Ammon's horn (tissue), 1 donor: ENCODE measurements at places on chromosomes 1 and 21.

- DNase-seq, result no peak
Observed at GRCh38 chr1:111819566-111820263, 64.0 kb downstream of the DDX20 start.

GRCh38 chr1:220921498-220921897 is 42.3 kb downstream of the HLX start:
- no peak for DNase-seq

GRCh38 chr1:54378157-54378873 is 27.9 kb downstream of the SSBP3 start:
- DNase-seq, result peak; percentile 47

DNA sequence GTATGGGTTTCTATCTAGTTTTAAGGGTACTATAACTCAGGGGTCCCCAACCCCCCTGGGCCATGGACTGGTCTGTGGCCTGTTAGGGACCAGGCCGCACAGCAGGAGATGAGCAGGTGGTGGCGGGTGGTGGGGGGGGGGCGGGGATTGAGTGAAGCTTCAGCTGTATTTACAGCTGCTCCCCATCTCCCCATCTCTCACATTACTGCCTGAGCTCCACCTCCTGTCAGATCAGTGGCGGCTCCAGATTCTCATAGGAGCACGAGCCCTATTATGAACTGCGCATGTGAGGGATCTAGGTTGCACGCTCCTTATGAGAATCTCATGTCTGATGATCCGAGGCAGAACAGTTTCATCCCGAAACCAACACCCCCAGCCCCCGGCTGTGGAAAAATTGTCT is 95.1 kb upstream of the SLC45A1 start:
- DNase-seq, result no peak

- no peak for DNase-seq
Observed at GRCh38 chr21:27519361-27519760, 552.5 kb upstream of the ADAMTS5 start.

DNA sequence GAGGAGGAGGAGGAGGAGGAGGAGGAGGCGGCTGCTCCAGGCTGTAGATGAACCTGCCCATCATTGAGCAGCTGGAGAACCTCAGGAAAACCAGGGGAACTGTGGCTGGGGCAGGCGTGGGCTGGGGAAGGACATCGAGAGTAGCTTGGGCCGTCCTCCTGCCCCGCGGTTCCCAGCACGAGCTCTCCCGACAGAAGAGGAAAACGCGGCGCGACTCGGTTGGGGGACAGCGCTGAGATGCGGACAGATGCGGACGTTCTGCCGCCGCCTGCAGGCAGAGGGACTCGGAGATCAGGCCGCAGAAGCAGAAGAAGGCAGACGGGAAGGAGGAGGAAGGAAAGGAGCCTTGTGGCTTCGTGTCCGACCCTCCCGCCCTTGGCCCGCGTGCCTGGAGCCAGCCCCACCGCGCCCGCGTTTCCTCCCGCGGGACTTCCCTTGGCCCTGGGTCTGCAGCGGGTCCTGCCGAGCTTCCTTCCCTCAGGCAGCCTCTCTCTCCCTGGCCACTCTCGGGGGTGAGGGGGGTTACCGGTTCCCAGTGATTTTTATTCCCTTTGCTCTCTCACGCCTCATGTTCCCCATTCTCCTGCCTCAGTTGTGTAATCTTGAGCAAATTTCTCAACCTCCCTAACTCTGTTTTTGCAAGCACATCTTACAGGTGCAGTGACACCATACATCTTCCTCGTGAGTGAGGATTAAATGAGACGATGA is 1.7 kb upstream of the TNFRSF9 start:
- peak; percentile 72 for DNase-seq

DNA sequence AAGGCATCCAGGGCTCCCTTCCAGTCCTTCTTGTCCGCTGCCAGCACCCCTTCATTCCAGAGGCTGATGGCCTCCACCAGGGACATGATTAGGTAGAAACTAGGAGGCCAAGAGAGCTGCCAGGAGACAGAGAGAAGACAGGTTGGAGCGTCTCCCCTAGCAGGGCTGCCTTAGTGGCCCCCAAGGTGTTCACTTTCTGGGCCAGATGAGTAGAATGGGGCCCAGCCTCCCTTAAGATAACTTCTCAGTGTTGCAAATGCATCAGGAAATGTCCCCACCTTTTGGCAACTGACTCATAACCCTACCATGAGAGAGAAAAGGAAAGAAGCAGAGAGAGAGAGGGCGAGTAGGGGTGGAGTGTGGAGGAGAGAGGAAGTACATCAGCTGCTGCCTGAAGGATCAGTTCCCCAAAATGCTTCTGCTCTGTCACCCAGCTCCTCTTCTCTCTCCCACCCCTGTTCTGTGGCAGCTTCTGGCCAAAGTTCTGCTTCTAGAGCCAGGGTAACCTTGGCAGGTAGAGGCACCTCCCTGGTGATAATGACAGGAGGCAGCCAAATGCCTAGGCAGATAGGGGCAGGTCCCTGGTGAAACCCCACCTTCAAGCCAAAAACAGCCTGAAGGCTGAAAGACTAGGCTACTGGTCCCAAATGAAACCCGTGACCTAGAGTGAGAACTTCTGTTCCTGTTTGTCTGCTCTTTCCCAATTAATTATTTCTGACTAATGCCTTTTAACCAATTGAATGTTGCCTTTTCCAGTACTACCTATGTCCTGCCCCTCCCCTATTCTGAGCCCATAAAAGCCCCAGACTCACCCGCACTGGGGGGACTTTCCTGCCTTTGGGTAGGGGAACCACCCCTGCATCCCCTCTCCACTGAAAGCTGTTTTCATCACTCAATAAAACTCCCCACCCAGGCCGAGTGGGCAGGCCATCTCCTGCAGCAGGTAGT is at the start of gene NCF2:
NCF2 (minus strand) TSS at position 216 of the 948 bp plus-strand sequence; CDS start at position 86, 130 bp downstream.
- peak; percentile 75 for DNase-seq

GRCh38 chr1:205443585-205444299 is 12.1 kb downstream of the BLACAT1 start:
- no peak for DNase-seq

- DNase-seq, result no peak
Observed at GRCh38 chr1:154849645-154850131, 20.4 kb downstream of the KCNN3 start.

DNA sequence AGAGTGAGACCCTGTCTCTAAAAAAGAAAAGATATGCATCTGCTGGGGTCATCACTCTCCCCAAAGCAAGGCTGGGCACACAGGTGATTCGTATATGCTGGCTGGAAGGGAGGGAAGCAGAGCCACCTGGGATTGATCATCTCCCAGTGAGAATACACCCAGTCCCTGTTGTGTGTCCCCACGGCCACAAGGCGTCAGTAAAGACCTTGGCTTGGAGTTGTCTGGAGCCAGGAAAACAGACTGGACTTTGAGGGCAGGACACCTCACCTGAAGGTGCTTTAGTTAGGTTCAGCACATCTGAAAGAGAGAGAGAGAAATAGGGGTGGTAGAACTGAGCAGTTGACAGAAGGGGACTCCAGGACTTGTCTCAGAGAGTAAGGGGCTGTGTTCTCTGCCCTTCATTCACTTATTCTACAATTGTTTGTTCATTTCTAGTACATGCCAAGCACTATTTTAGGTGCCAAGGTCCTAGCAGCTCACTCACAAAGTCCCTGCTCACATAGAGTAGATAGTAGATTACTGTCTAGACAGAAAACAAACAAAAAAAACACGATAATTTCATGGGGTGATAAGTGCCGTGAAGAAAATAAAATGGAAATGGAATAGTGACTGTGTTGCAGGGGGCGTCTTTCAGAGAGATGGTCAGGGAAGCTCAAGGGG is 13.5 kb downstream of the CITED4 start:
- peak; percentile 71 for DNase-seq

- peak; percentile 88 for DNase-seq
Observed at GRCh38 chr1:77533660-77534305, 148.7 kb downstream of the ZZZ3 start.

DNA sequence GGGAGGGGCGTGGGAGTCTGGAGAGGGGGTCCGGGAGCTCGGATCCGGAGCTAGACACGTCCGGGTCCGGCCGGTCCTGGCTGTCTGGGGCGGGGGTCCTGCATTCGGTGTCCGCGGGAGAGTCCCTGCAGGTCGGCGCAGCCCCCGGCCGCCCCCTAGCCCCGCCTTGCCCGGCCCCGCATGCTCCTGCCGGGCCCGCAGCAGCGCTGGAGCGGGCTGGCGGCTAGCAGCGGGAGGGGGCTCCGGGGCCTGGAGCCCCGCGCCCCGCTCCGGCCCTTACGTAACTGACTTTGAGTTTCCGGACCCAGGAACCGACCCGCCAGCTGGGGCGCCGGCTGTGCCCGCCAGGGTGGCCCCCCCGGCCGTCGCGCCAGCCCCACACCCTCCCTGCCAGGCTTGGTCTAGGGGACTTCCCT is 26.9 kb upstream of the EPB41 start:
- no peak for DNase-seq

- DNase-seq, result no peak
Observed at GRCh38 chr1:220123889-220124288, 30.0 kb downstream of the IARS2 start.

GRCh38 chr21:41973861-41974751 is 20.3 kb upstream of the C2CD2 start:
- no peak for DNase-seq

DNA sequence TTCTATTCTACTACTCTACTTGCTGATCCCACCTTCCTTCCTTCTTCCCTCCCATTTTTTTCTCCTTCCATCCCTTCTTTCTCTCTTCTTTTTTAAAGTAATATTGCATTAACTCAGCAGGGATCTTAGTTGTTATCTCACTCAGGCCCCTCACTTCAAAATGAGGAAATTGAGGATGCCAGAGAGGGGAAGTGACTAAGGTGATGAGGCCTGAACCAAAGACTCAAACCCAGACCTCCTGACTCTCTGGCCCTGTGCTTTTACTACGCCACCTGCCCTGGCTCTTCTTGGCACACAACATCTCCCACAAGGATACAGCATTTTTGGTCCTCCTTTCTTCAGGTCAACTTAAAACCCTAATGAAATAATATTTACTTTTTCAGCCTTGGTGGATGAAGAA is 151.7 kb upstream of the ZNF648 start:
- no peak for DNase-seq

DNA sequence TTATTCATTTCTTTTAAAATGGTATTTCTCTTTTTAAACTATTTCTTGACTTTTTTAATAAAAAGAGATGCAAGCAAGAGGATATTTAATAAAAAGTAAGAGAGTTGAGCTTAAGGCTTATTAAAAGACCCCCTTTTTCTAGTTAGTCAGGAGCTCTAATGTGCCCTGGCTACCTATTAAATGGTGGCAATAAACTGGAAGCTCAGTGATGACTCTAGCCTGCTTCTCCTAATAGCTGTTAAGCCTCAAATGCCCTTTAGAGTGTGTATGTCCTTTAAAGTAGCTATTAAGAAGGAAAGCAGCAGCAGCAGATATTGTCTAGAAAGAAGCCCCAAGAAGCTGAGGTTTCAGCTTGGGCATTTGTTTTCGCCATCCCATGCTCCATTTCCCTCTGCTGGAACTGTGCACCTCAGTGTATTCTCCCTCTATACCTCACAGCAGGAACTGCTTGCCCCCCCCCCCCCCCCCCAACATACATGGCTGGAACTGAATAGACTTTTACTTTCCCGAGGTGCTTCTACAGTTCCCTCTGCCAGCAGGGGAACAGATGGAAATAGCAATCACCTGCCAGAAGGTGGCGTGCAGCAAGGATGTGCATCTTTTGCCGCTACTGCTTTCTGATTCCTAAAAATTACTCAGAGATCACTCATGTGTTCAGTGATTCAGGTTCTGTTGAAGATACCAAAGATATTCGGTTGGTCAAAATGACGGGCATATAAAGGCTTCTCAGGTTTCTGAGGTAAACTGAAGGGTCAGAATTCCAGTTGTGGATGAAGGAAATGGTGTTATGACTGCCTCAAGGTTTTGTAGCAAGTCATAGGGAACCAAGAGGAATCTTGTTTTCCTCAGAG is 2.5 kb downstream of the RGS4 start:
- DNase-seq, result peak; percentile 58

DNA sequence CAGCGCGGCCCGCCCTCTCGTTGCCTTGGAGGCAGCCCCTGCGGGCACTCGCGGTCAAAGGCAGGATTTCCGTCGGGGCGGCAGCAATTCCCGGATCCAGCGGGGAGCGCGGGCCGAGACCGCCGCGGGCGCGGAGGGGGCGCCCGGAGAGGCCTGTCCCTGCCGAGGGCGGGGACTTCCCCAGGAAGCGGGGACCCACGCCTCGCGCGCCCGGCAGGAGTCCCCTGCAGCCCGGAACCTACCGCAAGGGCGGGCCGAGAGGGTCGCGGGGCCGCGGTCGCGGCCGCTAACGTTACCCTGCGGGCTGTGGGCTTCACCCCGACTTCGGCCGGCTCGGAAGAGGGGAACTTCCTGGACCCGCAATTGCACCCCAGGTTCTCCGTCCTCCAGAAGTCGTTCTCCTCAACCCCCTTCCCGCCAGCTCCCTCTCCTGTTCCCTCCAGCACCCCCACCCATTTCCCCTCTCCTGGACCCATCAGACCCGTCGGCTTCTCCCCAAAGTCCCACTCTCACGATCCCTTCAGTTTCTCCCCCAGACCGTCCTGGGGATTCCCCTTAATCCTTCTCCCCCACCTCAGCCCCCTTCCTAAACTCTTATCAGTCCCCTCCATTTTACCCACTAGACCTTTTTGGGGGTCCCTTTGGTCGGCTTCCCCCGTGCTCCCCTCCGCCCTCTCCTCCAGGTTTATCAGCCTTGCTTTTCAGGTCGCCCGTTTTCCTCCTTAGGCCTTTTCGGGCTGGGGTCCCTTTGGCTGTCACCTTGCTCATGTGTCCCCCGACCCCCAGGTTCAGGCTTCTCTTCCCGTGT is 604 bp downstream of the FGR start:
- no peak for DNase-seq

DNA sequence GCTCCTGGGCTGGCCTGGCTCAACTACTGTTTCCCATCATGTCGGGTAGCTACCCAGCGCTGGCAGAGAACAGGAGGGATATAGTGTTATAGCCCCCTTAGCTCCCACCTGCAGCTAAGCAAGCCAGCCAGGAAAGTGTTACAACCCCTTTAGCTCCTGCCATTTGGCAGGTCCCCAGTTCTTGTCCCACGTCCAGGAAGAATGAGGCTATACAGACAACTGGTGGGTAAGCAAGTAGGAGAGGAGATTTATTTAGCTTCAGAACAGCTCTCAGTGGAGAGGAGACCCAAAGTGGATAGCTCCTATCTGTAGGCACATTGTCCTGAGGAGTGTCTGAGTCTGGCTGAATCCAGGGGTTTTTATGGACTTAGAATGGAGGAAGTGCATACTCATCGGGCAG is 741.1 kb upstream of the B3GALT2 start:
- DNase-seq, result no peak

GRCh38 chr1:110086961-110087360 is 16.5 kb upstream of the ALX3 start:
- no peak for DNase-seq

DNA sequence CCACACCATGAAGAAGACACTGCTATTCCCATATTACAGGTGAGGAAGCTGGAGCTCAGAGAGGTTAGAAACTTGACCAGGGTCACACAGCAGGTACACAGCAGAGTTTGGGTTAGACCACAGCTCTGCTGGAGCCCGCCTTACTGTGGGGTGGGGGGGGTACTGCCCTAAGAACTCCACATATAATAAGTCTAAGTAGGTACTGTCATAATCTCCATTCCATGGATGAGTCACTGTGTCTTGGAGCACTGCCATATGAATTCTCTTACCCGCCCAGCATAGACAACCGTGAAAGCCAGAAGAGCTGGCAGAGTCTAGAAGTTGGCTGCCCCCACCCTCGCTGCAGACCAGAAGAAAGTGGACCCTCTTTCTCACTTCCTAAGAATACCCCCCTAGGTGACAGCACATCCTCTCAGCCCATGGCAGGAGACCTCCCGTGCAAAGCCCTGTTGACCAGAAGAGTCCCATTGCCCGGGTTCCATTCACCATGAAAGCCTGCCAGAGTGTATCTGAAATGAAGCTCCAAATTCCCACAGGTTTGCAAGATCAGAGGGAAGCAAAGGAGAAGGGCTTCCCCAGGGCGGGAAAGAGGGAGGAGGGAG is 5.2 kb upstream of the PLA2G2D start:
- no peak for DNase-seq

- no peak for DNase-seq
Observed at GRCh38 chr21:40623528-40623927, 223.4 kb downstream of the DSCAM start.
